ENCODE measurements at places on chromosomes 6 and 20.

DNA sequence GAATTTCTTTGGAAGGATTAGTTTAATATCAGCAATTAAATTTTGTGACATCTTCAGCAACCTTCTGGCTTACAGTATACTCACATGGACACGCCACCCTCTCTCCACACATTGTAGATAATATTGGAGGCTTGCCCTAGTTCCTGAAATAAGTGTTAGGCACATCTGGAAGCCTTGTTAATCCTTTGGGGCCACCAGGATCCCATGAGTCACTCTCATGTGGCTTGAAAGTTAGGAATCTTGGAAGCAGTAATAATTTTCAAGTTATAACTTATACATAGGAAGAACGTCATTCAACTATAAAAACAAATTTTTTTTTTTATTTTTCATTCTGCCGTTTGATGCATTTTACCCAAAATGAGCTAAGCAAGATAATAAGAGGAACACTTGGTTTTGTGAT, 20.5 kb downstream of the LAMA4 start:
- DNase-seq, result no peak

DNA sequence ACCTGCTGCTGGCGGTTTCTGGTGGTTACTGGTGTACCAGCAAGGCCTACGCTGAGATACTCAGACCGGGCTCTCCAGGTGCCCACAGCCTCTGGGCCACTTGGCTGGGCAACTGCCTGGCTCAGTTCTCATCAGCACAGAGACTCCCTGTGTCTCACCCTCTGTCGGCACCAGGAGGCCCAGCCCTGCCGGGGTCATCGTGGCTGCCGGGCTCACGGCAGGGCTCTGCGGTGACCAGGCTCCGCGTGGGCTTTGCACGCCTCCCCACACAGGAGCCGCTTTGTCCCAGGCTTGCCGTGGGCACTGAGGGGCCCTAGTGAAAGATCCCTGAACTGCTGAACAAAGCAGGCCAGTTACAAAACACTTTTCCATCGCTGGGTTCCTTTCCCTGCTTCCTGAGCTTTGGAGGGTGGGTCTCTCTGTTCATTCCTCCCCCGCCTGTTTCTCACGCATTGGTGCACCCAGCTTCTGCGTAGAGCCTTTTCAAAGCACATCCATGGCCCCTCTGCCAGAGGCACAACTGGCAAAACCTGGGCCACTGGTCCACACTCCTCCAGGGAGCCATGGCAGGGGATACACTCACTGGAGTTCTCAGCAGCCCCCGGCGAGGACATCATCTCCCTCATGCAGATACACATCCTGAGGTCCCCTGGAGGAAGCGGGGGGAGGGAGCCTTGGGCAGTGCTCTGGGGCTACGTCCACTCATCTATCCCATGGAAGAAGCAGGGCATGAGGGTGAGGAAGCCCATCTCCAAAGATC, 117.0 kb downstream of the NFATC2 start:
- no peak for DNase-seq

DNA sequence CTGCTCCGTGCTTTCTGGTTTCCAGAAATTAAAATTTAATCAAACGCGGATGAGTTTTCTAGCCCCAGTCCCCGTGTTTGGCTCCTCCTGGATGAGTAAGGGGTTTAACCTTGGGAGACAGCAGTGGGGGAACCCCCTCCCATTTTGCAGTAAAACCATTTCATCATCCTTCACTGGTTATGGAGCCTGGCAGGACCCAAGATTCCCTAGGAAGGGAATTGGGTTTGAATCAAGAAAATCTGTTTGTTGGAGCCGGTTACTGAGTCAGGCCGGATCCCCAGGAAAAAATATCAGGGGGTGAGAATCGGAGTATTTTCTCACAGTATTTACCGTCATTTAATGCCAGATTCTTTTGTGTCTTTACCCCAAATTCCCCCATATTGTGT, 754 bp downstream of the YWHAB start:
- no peak for DNase-seq

GRCh38 chr6:139855671-139856311, 481.3 kb upstream of the CITED2 start:
- DNase-seq, result no peak

DNA sequence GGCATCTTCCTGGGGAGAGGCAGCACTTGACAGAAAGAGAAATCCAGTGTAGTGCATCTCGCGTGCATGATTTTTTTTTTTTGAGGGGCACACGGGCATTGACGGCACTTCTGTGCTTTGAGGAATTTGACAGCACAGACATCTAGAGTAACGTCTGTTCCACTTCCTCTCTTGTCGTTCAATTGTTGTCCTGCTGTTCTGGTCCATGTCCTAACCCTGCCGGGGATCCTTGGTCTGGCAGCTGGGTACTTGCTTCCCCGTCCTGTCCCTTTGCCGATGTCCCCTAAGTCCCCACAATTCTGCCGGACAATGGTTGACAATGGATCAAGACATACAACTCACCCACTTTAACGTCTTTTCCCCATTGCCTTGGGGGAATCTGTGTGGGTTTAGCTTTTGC, 46.0 kb upstream of the NAA20 start:
- DNase-seq, result no peak

DNA sequence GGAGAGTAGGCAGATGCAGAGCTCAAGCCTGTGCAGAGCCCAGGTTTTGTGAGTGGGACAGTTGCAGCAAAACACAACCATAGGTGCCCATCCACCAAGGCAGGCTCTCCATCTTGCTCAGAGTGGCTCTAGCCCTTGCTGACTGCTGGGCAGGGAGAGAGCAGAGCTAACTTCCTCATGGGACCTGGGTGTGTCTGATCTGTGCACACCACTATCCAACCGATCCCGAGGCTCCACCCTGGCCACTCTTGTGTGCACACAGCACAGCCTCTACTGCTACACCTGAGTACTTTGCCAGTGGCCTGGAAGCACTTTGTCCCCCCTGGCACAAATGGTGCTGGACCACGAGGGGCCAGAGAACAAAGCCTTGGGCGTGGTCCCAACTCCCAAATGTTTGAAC, 7.9 kb upstream of the DEFB125 start:
- no peak for DNase-seq

GRCh38 chr6:157091856-157092460, 231.4 kb downstream of the TMEM242 start:
- DNase-seq, result no peak

GRCh38 chr6:116695401-116695800, 14.4 kb downstream of the KPNA5 start:
- no peak for DNase-seq

DNA sequence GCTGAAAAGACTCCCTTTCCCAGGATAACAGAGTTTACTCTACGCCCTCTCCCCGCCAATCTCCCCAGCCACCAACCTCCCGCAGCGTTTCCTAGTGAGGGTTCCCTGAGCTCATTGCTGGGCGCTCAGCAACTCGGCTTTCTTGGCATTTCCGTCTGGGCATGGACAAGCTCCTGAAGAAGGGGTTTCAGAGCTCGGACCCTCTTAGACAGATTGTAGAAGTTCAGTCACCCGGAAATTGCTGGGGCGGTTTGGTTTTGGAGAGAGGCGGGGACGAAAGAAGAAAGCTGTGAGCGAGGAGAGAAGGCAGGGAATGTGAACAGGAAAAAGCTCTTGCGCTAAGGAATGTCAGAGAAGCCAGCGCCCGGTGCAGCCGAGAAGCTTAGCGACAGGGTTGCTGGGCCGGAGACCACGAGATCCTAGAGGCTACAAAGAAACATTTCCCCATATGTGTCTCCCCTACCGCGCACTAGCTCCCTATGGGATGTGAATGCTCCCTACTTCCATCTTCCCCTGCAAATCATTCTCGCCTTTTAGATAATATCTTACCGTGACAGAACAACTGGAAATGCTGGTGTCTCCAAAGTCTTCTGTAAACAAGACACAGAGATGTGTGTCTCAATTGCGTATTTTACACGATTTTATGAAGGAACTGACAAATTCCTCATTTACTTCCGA, 15.8 kb downstream of the POM121L2 start:
- no peak for DNase-seq

DNA sequence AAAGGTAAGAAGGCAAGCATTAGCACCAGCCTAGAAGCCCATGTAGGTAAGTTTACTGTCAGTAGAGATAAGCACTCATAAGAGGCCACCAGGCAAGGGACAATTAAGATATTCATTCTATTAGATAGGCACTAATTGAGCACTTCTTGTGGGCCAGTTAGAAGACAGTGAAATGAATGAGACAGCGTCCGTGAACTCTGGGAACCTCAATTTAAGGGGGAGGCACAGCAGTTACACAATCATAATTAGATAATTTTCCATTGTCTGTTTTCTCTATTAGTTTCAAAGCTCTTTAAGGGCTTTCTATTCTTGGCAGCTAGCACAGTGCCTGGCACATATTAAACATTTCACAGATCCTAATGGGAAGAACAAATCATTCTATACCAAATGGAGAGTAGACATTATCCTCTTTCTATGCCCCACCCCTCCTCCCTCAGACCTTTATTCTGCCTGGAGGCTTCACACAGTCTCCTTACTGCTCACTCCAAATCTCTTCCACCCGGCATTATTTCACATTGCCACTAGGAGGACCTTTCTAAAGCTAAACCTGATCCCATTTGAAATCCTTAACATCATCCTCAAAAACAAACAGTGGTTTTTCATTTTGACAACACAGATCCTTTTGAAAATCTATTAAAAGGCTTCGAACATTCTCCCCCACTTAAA, 529.6 kb downstream of the ADGRB3 start:
- no peak for DNase-seq

DNA sequence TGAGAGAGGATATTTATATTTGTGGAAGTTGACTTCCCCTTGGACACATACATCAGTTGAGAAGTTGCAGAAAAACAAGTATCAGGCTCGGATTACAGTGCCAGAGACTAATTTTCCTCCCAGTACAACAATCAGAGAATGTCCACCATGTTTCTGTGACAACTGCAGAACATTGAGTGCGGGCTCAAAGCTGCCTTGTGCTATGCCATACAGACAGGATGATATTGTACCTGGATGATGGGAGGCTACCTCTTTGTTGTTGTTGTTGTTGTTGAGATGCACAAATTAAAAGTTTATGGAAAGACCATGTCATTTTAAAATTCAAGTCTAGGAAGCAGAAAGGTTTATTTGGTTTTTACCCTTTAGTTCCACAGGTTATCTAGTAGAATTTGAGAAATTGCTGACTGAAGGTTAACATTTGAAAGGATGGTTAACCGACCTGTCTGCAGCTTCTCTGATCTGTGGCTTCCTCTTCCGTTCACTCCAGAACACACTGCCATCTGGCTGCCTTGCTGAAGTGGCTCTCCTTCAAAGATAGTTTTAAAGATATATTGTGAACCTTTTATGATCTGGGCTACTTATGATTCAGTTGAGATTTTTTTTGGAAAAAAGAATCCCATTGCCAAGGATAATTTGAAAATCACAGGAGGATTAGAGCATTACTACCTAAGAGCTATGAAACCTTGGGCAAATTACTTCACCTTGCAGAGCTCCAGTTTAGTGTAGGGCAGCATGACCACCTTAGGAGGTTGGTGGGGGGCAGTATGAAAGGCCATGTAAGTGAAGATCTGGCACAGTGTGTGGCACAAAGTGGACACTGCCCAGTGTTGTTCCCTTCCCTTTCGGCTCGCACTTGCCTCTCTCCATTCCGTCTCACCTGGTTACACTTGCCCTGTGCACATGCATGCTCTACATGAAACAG, 15.9 kb downstream of the TMEM200A start:
- DNase-seq, result no peak

- DNase-seq, result no peak
These were observed 1531.1 kb downstream of the KHDRBS2 start for GRCh38 chr6:60754879-60755278.

DNA sequence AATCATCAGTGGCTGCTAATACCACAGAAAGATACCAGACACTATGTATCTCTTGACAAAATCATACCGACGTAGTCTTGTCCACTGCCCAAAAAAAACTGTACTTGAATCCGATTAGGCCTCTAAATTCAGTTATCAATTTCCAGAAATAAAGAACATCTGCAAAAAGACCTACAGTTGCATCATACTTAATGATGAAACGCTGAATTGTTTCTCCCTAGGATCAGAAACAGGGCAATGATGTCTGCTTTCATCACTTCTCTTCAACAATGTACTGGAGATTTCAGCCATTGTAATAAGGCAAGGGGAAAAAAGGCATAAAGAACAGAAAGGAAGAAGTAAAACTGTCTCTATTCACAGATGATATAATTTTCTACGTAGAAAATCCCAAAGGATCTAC, 152.0 kb downstream of the TASP1 start:
- DNase-seq, result no peak

DNA sequence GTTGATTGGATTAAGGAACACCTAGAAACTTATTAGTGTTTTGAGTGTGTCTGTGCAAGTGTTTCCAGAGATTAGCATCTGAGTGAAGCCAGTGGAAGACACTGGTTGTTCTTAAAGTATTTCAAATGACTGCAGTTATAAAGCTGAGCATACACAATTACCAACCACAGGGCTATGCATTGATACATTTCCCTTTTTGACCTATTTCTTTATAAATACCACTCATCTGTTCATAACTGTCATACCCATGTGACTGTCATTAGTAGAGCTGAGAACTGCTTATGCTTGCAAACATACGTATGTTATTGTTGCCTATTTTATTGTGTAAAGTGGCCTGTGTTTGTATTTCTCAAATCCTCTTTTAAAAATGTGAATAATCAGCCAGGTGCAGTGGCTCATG, 15.3 kb upstream of the ZC3H12D start:
- no peak for DNase-seq

DNA sequence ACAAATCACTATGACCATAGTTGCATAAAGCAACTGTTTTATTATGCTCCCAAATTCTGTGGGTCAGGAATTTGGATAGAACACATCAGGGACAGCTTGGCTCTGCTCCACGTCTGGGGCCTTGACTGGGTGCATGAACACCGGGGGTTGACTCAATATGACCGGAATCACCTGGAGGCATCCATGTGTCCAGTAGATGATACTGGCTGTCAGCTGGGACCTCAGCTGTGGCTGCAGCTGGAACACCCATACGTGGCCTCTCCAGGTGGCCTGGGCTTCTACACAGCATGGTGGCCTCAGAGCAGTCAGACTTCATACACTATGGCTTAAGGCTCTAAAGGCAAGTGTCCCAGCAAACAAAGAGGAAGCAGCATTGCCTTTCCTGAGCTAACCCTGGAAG, 113.4 kb downstream of the NRN1 start:
- DNase-seq, result no peak

- no peak for DNase-seq
These were observed 12.1 kb upstream of the MRPS18A start for GRCh38 chr6:43699564-43700186.

DNA sequence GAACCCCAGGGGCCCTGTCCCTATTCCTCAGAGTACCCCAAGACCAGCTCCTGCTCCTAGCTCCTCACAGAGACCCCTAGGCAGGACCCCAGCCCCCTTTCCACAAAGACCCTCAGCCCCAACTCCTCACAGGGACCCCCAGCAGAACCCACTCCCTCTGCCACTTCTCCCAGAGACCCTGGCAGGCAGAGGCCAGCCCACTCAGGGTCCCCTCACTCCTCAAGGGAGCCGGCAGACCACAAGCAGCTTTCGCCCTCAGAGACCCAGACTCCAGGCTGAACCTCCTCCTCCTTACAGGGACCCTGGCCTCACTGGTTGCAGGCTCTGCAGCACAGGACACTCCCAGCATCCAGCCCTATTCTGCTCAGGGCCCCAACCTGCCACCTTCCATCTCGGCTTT, 575 bp downstream of the SLC44A4 start:
- no peak for DNase-seq
